Putamen (tissue), 1 donor: ENCODE measurements at places on chromosomes 12 and 14.

DNA sequence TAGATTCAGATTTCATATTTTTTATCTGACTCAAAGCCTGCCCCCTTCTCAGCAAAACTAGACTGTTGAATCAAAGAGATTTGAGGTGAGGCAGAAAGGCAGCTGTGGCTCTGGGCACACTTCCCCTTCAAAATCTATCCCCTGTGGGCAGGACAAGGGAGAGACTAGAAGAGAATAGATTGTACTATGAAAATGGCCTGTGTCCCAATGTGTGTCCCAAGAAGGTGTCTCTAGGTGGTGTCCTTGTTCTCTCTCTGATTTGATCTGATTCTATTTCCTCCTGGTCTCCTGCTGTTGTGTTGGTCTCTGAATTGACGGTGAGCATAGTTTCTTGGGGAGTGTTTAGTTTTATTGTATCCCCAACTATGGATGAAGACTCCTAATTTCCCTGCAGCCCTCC lies 565.8 kb upstream of the ATP2B1 start:
- DNase-seq: no peak

- DNase-seq: no peak
These were observed 4.9 kb downstream of the DDX51 start for GRCh38 chr12:132138941-132139871.

DNA sequence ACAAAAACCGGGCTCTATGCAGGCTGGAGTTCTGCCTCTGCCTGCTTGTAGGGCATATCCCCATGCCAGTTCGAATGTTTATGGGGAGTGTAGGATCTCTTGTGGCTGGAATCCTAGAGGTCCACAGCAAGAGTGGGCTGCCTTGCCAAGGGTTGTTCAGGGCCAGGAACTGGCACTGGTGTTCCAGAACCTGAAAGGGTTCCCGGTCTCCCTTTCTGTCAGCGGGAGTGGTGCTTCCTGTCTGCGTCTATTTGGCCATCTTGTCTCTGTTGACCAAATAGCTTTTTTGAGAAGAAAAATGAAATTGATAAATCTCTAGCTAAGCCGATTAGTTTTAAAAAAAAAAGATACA lies 17.8 kb downstream of the OLR1 start:
- DNase-seq: no peak

DNA sequence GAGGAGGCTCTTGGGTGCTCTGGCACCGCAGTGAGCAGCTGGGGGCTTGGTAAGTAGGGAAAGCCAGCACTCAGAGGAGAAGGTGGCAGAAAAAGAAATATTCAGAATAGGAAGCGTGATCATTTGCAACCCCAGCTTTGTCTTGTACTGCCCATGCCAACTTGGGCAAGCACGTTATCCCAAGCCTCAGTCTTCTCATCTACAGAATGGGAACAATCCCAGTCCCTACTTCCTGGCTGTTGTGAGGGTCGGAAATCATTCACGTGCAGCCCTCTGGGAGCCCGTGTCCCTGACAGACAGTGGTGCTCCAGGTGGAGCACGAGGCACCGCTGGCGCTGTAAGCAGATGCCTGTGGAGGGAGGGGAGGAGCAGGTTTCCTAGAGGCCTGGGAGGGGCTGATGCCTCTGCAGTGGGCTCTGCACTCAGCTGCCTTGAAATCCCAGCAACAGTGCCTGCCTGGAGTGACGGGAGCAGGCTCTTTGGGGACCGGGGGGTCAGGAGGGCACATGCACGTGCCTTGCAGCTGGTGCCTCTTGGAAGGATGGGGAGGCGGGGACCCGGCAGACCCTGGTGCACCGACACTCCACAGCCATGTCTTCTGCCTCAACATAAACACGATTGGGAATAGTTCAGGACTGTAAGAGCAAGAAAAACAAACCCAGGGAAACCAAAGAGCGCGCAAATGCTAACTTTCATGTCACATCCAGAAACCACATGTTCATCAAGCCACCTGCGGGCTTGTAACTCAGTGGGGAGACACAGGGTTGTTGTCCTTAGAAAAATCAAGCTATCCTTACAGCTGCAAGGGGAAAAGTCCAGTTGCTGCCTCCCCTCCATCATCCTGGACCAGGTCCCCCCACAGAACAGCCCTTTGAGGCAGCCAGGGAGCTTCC lies 86.5 kb upstream of the DIO3 start:
- no peak for DNase-seq

GRCh38 chr14:21090194-21090939 lies 8.1 kb downstream of the ZNF219 start:
- no peak for DNase-seq

GRCh38 chr12:75976913-75977312 lies 54.7 kb downstream of the PHLDA1 start:
- no peak for DNase-seq

- DNase-seq: no peak
These were observed 84.0 kb upstream of the GPR68 start for GRCh38 chr14:91328313-91329050.

DNA sequence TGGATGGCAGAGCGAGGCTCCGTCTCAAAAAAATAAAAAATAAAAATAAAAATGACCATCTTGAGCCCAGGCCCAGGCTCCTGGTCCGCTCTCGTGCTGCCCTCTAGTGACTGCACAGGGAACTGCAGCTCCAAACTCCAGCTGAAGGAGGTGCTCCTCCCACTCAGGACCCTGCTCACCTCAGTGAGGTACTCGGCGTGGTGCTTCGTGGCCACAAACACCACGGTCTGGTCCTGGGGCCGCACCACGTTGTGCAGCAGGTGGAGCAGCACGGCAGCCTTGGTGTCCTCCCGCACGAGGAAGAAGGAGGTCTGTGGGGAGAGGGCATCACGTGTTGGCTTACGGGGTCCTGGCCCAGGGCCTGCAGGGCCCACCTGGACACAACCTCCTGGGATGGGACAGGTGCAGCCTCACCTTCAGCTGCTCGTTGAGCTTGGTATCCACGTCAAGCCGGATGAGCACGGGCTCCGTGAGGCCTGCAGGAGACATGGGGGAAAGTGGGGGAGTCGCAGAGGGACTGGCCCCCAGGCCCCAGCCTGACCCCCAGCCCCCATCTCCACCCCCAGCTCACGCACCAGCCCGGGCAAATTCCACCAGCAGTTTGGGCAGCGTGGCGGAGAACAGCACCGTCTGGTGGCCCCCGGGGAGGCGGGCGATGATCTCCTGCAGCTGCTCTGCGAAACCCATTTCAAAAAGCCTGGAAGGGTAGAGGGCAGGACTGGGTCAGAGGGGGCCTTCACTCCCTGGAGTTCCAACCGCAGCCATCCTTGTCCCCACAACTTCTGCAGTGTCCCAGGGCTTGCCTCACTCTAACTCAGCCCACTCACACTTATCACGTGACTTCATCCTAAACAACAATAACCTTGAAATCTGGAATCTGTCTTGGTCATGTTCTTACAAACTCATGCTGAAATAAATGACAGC lies 10.6 kb downstream of the DDX54 start:
- no peak for DNase-seq

- DNase-seq: no peak
These were observed 337.4 kb upstream of the FKBP4 start for GRCh38 chr12:2457215-2457932.

DNA sequence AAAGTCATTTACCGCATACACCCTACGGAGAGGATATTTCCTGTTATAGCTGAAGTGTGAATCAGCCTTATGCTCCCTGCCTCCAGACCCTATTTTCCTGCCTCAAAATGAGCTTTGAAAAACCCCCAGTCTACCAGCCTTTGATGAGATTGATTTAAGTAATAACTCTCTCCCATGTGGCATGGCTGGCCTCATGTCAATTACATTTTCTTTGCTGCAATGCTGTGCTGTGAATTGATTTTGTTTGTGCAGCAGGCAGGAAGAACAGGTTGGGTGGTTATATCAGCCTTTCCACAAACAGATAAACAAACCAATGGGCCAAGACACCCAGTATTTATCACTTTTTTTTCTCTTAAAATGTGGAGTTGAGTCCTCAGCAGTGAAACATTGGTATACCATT lies 1105.5 kb upstream of the TMEM132C start:
- no peak for DNase-seq

DNA sequence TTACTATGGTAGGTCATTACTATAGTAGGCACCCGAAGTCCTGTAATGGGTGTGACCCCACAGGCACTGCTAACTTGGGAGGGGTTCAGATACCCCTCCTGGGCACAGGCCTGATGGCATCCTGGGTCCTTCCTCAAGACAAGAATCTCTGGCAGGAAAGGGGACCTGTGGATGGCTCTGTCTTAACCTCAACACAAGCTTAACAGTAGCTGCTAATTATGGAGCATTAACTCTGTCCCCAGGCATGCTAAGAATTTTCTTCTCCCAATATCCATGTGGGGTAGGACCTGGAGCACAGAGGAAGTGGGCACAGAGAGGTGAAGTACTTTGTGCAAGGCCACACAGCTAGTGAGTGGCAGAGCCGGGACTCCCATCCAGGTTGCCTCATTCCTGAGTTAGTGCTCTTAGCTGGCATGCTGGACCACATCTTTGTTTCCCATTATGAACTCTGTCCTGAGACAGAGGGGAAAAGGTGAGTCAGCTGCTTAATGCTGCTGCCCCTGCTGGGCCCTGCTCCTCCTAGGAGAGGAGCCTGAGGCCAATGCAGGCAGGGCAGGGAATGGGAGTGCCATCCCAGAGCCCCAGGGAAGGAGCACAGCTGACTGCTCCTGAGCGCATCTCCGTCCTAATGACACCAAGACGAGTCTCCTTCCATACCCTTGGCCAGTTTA lies 32.1 kb downstream of the GALNT16 start:
- no peak for DNase-seq

GRCh38 chr14:28767853-28768741 lies 1.5 kb downstream of the FOXG1 start:
- DNase-seq: no peak

DNA sequence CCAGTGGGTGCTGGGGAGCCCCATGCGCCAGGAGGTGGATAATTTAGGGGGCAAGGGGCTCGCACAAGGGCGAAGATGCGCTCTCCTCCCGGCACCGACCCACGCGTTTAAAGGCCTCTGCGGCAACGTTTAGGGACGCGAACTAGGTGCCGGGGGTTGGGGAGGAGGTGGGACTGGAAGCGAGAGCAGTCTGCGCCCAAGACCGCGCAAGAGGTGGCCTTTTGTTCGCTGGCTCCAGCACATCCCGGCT lies 1.3 kb downstream of the SLC38A1 start:
- DNase-seq: no peak

DNA sequence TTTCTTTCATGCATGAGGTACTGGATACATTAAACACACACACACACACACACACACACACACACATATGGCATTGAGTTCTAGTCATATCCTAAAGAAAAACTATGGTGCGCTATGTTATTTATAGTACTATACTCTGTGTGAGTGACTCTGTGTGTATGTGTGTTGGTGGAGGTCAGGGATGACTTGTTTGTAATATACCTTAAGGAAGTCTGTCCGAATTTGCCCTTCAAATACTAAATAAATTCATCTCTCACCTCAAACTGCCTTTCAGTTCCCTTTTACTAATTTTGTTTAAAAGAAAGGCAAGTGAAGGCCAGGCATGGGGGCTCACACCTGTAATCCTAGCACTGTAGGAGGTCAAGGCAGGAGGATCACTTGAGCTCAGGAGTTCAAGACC lies 2.1 kb upstream of the AKAP5 start:
- DNase-seq: no peak

DNA sequence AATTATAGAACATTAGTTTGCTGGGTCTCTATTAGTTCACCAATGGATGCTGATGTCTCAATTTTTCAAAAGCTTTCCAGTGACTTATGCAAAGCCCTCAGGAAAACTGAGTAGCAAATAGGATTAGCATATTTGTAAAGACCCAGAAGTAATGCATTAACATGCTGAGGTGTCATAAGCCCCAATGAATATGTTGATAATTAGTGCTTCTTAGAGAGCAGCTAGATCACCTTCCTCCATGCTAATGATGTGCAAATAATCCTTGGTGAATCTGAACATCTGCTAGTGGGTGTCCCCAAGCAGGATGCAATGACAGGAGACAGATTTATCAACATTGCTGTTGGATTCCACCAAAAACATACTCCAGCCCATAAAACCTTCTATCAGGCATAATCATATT lies 19.0 kb downstream of the IFNG start:
- no peak for DNase-seq

DNA sequence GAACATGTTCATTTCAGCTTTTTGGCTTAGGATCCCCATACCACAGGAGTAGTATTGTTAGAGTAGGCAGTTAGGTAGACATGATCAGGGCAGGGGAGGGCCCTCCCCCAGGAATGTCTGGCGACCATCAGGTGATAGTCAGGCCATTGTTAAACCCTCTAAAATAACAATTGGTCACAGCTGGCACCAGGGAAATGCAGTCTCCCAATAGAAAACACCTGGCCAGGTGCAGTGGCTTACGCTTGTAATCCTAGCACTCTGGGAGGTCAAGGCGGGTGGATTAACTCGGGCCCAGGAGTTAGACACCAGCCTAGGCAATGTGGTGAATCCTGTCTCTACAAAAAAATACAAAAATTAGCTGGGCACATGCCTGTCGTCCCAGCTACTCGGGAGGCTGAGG lies 187.1 kb downstream of the MON2 start:
- DNase-seq: no peak

DNA sequence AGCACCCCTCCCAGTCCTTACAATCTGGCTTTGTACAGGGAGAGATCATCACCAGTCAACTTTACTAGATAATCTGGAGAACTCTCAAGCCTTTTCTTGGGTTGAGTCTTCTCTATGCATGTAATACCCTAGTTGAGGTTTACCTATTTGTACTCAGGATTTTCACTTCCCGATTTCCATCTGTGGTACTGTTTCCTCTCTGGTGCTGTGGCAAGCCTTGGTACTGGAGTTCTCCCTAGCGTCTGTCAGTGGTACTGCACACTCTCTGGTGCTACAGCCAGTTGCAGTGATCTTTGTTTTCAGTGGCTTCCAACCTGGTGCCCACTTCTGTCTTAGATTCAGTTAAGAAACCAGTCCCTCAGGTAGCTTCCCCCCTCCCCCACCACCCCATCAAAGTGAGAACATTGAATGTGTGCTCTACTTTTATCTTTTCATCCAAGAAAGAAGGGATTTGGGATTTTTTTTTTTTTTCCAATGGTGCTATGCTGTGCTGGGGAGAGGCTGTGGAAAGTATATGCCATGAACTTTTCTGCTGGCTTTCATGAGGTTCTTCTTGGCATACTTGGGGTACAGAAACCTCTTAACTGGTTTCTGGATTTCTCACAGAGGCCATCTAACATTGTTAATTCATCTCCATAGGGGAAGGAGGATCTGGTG lies 69.4 kb upstream of the EVL start:
- peak; percentile 56 for DNase-seq

DNA sequence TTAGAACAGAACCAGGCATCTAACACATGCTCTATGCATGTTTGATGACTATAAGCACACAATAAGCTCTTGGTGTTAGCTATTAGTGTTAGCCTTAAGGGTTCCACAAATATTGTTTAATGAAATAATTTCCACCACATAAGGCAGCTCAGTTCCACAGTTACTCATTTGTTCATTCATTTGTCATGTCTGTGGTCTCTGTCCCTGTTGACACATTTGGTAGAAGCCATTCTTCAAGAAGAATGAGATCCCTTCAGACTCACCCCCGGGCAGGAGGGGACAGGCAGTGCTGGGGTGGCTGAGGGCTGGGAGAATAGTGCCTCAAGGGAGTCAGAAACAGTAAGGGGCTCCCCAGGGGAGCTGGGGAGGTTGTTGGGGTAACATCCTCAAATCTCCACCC lies 3.7 kb upstream of the FAIM2 start:
- DNase-seq: no peak
